ENCODE measurements at places on chromosomes 11 and 22.

- no peak for DNase-seq
These were observed 500.3 kb upstream of the TENM4 start for GRCh38 chr11:79940974-79941735.

GRCh38 chr22:22914726-22915669 is 27.4 kb downstream of the IGLL5 start:
- DNase-seq = no peak

- peak; percentile 93 for DNase-seq
These were observed 32.6 kb downstream of the PRCP start for GRCh38 chr11:82867495-82868082.

GRCh38 chr11:46674463-46675287 is 25.7 kb downstream of the ARHGAP1 start:
- no peak for DNase-seq

DNA sequence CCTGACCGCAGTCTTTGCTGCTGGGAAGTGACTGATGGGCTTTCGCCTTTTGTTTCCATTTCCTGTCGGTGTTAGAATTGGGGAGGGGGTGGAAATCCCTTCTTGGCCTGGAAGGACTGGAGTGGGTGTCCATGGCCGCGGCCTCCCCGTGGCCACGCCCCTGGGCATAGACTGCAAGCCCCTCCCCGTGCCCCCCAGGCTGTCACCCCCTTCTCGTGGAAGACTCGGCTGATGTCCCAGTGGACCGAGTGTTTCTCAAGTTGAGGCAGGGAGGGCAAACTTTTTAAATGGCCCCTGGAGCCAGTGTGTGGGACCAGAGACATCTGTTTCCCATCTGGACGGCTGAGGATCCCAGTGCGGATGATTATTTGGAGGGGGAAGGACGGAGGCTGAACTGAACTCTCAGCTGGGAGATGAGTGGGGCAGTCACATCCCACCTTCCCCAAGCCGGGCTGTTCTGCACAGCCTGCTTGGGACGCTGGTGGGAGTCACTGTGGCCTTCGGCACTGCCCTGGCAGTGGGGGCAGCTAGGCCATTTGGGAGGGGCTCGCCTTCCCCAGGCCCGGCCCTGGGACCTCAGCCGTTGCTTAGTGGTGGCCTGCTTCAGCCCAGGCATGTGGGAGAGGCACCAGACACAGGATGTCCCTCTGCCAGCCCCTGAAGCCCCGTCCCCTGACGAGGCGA is 1.6 kb downstream of the CD81 start:
- no peak for DNase-seq

GRCh38 chr22:48940266-48941032 is 887.2 kb downstream of the BRD1 start:
- DNase-seq = no peak
